Anterior cingulate cortex (tissue), 58 donors: ENCODE measurements at places on chromosomes 11 and 22.

DNA sequence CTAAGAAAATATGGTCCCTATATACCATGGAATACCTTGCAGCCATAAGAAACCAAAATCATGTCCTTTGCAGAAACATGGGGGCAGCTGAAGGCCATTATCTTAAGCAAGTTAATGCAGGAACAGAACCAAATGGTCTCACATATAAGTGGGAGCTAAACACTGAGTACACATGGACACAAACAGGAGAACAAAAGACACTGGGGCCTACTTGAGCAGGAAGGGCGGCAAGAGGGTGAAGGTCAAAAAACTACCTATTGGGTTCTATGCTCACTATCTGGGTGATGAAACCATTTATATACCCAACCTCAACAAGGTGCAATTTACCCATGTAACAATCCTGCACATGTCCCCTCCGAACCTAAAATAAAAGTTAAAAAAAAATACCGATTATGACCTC lies 22.5 kb downstream of the GAS2 start:
- no peak for DNase-seq

DNA sequence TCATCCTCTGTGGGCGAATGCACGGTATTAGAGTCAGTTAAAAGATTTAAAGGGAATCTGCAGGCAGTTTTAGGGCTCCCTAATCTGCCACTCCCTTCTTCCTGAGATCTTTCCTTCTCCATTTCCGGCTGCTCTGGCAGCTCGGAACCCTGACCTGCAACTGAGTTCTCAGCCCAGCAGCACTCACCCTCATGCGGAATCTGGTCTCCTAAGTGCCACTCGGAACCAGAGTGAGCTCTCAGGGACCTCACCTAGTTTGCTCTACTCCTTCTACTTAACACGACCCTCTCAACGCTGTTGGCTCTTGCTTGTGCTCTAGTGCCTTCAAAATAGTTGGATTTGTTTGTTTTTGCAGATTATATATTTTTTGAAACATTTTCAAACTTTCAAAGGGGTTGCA lies 19.3 kb upstream of the IL10RA start:
- no peak for DNase-seq

DNA sequence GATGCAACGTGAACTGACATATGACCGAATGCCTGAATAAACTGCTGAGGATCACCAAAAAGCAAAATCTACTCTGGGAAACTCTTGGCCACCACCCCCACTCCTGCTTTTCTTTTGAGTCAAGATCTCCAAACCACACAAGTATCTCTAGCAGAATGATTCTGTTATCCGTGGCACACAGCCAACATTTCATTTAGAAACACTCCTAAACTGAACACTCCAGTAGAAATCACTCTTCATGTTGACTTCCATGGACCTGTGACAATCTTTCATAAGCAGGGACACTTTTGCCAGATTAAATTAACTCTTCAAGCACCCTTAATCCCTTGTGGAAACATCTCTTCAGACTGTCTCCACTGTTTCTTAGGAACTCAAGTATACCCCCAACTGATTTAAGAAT lies 44.4 kb downstream of the VSIG10L2 start:
- peak; percentile 8 for DNase-seq

GRCh38 chr11:15936011-15936410 lies 420.3 kb downstream of the SOX6 start:
- no peak for DNase-seq

DNA sequence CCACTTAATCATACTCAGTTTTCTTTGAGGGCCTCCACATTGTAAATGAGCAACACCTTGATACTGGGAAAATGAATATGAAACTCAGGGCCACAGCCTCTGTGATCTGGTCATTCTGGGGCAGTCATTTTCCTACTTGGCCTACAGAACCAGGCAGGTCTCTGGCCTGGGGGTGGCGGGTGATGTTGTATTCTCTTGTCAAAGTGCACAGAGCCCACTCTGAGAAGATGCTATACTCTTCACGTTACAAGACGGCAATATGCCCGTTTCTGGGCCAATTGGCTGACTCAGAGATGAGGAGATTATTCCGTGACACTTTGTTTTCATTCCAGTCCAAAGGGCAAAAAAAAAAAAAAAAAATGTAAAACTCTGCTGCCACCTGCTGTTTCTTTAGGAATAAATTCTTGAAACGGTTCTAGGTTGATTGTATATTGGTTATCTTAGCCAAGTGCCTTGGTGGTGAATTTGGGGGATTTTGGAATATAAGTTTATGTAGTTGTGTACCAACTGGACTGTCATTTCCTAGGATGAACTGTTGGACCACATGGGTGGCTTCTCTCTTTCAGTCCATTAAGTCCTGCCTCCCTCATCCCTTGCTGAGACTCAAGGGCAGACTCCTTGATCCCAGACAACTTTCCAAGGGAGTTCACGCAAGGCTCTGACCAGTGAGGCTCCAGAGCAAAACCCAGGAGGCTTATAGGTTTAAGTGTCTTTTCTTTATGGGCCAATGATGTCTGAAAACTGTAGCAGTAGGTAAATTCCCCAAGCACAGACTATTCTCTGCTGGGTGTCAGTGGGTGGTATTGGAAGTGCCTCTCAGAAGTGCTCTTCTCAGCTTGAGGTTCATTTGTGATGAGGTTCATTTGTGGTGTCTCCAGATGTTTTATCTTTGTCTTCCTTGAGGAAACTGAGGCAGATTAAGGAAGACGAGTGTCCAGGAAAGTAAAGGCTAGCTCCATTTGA lies 18.2 kb downstream of the ADM start:
- no peak for DNase-seq

- DNase-seq, result no peak
These were observed 27.9 kb downstream of the CPT1A start for GRCh38 chr11:68813773-68814172.

- no peak for DNase-seq
These were observed 8.9 kb downstream of the PGAP2 start for GRCh38 chr11:3817181-3817800.

DNA sequence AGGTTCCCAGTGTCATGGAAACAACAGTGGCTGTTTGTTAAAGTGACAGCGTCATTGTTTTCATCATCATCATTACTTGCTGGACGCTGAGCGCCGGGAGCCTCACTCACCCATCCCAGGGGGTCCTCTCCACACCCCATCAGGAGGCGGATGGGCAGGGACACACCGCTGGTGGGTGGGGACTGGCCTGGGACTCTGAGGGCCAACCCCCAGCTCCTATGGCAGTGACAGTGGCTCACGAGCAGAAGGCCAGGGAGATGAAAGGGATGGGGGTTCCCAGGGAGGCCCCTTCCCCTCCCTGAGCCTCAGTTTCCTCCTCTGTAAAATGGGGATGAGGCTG lies 76.6 kb upstream of the PRR5 start:
- DNase-seq, result no peak

- DNase-seq, result no peak
These were observed 72.1 kb upstream of the OR5AK2 start for GRCh38 chr11:56916587-56916986.

DNA sequence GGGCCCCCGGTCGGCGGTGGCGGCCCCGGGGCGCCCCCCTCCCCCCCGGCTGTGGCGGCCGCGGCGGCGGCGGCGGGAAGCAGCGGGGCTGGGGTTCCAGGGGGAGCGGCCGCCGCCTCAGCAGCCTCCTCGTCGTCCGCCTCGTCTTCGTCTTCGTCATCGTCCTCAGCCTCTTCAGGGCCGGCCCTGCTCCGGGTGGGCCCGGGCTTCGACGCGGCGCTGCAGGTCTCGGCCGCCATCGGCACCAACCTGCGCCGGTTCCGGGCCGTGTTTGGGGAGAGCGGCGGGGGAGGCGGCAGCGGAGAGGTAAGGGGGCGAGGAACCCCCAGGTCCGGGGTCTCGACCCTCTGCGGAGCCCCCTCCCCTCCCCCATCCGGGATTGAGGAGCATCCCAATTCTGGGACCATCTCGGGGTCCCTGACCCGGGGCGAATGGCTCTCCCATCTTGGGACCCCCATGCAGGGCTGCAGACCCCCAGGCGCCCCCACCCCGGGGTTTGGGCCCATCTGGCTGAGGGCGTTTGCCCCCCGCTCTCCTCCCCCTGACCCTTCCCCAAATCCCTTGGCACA lies 431 bp downstream of the KMT2A start:
- no peak for DNase-seq

DNA sequence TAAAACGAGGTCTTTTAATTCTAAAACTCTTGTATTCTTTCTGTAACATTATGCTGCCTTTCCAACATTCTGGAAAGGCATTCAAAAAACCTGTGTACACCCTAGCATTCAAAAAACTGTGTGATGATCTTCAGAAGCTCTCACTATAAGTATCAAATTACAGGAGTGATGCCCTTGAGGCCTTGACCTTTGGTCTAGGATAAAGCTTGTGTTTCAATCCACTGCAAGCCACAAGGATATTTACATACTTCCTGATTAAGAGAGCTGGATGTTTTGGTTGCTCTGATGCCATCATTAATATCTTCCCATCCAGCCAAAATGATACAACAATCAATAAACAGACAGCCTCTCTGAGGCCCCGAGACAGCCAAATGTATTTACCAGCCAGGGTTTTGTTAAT lies 11.9 kb downstream of the CLPB start:
- no peak for DNase-seq

DNA sequence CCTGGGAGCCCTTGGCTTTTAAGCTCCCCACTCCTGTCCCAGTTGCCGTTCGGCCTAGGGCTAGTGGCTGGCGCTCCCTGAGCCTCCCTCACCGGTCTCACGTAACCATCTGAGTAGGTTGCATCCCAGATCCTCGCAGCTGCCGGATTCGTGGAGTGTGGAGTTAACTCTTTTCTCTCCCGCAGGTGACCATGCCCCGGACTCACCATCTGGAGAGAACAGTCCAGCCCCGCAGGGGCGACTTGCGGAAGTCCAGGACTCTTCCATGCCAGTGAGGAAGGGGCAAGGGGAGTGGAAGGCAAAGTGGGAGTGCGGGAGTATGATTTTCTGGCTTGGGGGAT lies 902 bp downstream of the MUS81 start:
- no peak for DNase-seq

GRCh38 chr11:110766316-110766715 lies 54.1 kb upstream of the ARHGAP20 start:
- no peak for DNase-seq

DNA sequence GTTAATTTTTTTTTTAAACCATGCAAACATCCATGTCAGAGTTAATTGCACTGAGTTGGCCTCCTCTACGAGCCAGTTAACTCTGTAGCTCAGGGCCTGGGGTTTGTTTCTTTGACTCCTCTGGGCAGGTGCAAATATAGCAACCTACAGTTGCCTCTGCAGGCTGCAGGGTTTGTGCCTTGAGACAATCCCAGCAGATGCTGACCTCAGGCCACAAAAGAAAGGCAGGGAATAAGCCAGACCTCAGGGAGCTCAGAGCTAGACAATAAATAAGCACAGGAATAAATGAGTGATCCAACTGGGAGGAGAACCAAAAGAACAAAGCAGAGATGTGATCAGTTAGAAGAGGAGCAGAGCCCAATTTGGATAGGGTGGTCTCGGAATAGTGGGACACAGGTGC lies 390.8 kb downstream of the SHANK2 start:
- DNase-seq, result no peak

DNA sequence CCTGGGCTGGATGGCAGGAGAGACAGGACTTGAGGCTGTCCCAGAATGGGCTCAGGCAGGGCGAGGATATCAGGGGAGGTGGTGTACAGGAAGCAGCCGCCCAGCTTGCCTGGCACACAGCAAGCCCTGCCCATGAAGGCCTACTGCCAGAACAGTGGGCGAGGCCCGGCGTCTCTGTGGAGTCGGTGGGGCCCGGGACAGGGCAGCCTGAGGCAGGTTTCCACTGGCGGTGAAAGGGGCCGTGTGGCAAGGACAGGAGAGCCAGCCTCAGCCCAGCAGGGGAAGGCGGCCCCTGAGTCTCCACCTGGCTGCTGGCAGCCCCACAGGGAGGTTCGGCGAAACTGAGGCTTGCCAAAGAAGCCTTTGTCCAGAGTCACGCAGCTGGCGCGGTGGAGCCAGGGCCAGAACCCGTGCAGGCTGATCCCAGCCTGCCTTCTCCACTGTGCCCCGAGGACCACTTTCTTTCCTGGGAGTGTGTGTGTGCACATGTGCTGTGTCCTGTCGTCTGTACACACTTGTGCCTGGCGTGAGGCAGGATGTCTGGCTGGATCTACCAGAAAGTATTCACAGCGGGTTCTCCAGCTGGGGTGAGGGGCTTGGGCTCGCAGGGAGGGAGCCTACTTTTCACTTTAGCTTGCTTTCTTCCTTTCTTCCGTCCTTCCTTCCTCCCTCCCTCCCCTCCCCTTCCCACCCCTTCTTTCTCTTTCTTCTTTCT lies 1.2 kb downstream of the TSPO start:
- DNase-seq, result peak; percentile 24

GRCh38 chr11:132111838-132112237 lies 741.4 kb downstream of the NTM start:
- no peak for DNase-seq

DNA sequence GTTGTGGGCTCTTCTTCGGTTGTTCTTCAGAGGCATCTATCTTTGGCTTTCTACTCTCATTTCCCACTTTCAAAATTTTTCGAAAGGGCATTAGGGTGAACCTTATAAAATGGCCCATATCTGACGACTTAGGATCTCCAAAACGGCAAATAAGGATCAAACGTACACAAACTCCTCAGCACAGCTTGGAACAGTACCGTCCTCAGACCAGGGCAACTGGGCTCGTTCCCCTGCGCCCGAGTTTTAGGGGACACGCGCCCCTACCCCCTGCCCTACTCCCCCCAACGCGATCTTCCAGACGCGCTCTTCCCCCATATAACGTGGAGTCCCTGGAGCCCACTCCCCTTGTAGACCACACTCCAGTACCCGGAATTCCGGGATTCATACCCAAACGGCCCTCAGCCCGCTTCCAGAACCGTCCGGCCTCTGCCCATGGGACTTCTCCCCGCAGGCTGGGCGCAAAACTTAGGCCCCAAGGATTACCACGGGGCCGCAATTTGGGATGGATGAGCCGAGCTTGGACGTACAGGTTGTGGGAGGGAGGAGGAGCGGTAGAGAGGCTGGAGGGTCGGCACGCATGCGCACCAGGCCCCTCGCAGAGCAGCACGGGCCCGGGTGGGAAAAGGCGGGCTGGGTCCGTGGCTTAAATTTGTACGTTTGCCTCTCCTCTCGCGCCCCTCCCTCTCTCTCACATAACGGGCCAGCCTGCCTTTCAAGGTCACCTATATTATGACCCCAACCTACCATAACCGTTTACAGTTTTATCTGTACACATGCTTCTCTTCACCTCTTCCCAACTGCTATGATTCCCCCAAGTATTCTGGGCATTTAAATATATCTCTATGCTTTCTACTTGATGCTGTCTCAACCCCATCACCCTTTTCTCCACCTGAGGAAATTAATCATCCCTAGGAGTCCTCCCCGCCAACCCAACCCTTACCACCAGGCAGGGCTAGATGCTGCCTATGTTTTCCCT lies 3.4 kb downstream of the CCDC89 start:
- peak; percentile 45 for DNase-seq

- DNase-seq, result no peak
These were observed 628 bp downstream of the LRP4 start for GRCh38 chr11:46917762-46918082.

- no peak for DNase-seq
These were observed 145.0 kb upstream of the ARHGAP20 start for GRCh38 chr11:110856996-110857812.

DNA sequence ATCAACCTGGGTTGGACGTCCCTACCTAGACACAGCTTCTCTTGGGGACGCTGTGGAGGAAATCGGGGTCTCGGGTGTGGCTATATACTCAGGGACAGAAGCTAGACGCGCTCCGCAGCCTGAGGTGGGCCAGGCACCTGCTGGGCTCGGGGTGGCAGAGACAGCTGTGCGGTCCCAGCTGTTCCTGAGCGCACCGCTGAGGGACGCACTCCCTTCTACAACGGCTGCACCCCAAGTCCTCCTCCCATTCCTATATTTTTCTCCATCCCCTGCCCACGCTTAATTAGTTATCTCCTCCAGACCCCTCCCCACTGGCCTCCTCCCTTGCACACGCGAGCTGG lies 188 bp upstream of the MTNR1B start:
- DNase-seq, result no peak

GRCh38 chr11:7088921-7089320 lies at the start of gene RBMXL2:
TSS of gene RBMXL2 (plus strand) at chr11:7088998. CDS start at chr11:7089121, 123 bp downstream.
- DNase-seq, result no peak
